GM12864 (cell line): ENCODE measurements at places on chromosomes 1 and 21.

DNA sequence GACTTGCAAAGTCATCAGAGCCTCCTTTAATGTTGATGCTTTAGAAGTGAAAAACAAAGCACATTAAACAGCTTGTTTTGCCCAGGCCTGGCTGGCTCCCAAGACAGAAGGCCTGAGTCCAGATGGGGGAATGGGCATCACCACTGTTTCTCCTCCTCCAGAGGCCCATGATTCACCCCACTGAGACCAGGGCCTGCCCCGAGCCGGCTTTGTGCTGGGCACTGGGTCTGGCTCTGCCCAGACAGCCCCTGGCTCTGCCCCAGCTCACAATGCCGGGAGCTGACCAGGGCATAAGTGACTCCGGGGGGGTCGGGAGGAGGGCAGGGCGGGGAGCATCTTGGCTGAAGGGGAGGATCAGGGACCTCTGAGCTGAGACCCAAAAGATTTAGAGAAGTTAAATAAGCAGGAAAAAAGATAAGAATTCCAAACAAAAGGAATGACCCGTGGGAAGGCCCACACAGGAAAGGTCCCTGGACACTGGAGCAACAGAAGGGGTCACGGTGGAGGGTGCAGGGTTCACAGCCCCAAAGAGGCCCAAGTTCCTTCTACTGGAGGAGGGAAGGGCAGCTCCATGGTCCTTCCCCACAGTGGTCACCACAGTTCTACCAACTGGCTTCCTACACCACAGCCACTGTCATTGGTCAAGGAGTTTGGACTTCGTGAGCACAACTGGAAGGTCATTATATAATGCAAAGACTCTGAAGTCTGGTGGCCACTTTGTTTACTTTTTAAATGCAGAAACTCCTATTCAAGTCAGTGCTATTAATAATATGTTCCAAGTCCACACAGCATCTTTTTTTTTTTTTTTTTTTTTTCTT is 5.5 kb downstream of the C2CD2 start:
- no peak for DNase-seq

DNA sequence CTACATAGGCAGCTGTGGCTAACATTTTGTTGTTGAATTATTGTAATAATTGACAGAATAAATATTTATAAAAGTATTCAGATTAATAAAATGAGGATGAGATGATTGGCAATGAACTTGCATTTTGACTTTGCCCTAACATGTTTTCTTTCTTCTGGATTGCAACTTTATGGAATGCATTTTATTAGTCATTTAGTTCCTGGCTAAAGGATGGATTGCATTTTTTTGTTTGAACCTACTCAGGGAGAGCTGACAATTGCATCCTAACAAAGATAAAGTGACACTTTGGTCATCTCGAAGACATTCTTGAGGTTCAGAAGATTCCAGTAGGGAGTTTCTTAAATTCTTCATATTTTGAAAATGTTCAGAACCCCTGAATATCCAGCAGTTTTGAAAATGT is 37.5 kb downstream of the PGM1 start:
- DNase-seq, result no peak

DNA sequence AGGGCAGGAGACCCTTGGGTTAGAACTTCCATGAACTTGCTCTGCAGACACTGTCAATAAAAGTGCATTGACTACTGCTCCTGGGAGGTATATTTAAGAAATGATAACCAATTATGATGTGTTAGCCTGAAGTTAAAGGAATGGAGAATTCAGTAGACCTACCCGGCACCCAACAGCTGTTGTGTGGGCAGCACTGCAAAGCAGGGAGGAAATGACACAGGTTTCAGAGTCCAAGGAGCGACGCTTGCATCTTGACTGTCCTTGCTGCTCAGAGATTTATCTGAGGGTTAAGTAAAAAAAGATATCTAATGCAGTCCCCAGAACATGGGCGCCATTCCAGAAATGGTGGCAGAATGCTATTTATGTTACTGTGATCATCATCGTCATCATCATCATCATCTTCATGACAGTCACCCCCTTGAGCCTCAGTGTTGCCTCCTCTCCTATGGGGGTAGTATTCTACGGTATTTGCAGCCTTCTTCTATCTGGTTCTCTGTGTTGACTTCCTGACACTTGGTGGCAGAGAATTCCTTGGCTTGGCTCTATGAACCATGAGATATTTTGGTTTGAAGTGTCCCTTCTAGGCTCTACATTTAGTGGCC is 225.9 kb downstream of the KAZN start:
- no peak for DNase-seq

GRCh38 chr1:22452481-22452957 is 868 bp downstream of the ZBTB40 start:
- DNase-seq, result no peak

DNA sequence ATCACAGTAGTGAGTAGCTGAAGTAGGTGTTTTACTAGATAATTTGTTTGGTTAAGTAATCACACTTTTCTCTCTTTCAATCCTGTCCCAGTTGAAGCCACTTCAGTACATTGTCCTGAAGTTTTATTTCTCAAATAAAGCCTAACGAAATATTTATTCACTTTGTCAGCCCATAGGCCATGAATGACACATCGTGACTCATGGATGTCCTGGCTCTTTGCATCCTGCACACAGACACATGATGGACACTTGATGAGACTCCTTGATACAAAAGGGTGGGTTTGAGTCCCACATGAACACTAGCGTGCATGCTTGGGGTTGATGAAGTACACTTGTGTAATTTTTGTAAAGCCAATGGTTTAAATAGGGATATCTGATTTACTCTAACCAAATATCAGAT is 22.7 kb upstream of the LAMC2 start:
- DNase-seq, result no peak

DNA sequence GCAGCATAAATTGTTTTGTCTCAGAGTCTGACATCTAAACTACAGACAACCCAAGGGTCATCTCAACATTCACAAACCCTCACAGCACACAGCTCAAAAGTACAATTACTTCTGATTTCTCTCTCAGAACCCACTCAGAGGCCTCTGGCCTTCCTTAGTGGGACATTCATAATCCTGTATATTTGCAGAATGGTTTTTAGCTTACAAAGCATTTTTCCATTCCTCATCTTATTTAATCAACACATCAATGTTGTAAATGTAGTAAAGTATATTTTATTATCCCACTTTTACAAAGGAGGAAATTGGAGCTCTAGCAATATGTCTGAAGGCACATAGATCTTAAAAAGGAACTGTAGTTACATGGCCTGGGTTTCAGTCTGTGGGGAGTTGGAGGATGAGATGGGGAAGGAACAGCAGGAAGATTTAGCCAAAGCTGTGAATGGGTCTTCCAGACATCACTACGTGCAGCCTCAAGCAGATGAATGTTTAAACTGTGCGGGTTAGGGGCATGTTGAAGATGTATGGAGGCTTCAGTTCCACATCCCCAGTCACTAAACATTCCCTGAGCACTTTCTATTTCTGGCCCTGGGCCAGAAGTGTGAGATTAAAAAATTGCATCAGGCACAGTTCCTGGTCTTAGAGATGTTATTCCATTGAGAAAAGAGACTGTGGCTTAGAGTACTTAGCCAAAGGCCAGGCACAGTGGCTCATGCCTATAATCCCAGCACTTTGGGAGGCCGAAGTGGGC is 13.3 kb downstream of the AKNAD1 start:
- no peak for DNase-seq
